ENCODE measurements at places on chromosomes 3 and 15.

GRCh38 chr3:128710816-128711433 is 15.1 kb upstream of the RAB7A start:
- DNase-seq: no peak

GRCh38 chr3:156787001-156787400 is 39.2 kb upstream of the LEKR1 start:
- no peak for DNase-seq

GRCh38 chr3:181134873-181135272 is 145.3 kb upstream of the DNAJC19 start:
- DNase-seq: no peak

DNA sequence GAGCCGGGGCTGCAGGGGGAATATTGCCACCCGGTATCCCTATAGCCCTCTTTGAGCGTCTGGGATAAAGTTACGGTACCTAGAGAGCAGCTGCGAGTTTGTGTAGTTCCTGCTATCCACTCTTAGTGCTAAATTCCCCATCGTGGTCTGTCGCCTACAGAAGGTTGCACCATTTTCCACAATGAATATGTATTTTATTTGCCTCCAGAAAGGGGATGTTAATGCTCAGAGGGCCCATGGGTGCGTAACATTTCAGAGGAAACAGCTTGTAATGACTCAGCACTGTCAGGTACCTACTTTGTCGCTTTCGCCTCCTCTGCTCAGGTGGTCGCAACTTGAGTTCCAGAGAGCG is 1.1 kb downstream of the SLCO3A1 start:
- no peak for DNase-seq

DNA sequence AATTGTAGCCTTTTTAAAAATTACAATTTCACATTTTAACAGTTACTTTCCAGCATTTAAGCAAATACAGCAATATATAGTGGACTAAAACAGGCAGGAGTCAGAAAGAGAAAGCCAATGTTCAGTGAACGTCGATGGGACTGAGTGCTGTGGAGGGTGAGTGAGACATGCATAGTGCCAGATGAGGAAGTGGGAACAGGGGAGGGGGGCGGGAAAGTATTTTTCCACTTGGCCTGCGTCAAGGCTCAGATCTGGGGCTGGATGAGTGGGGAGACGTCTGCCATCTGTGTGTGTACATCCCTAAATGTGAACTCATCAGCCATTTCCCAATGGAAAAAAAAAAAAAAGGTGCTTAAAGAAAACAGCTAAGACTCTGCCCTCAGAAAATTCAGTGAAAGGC is 19.2 kb upstream of the RAD18 start:
- no peak for DNase-seq

GRCh38 chr3:1775321-1775720 is 323.3 kb upstream of the CNTN4 start:
- no peak for DNase-seq

GRCh38 chr3:168338161-168338560 is 242.4 kb upstream of the GOLIM4 start:
- no peak for DNase-seq

GRCh38 chr15:90706394-90707327 is 10.5 kb upstream of the BLM start:
- no peak for DNase-seq

DNA sequence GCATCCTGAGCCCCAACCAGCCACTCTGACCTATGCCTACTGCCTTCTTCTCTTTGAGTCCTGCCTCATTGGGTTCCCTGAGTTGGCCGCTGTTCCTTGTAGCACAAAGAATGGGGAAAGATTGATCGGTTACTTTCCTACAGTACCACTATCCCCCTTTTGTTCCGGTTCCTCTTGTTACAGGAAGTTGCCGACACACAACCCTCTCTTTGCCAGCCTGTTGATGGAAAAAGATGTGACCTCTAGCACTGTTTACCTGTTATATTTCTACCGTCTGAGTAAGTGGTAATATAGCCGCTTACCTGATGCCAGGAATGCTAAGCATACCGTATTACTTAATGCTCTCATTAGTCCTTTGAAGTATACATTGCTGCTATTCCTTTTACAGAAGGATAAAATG is 9.7 kb upstream of the AHSG start:
- no peak for DNase-seq

DNA sequence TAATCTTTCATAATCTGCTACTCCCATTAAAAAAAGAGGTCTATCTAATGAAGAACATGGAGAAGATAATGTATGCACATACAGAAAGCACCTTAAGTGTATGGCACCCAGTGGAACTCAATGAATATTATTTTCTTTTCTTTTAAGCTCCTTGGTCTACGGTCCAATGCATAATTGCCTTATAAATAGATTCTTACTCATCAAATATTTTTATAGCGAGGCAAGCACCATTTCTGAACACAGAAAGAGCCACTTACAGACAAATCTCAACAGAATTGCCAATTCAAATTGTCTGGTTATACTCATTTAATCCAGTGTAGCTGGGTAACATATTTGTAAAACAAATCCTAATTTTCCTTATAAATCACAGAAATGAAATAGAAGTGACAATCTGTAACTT is 6.3 kb downstream of the PDZRN3 start:
- peak; percentile 52 for DNase-seq

DNA sequence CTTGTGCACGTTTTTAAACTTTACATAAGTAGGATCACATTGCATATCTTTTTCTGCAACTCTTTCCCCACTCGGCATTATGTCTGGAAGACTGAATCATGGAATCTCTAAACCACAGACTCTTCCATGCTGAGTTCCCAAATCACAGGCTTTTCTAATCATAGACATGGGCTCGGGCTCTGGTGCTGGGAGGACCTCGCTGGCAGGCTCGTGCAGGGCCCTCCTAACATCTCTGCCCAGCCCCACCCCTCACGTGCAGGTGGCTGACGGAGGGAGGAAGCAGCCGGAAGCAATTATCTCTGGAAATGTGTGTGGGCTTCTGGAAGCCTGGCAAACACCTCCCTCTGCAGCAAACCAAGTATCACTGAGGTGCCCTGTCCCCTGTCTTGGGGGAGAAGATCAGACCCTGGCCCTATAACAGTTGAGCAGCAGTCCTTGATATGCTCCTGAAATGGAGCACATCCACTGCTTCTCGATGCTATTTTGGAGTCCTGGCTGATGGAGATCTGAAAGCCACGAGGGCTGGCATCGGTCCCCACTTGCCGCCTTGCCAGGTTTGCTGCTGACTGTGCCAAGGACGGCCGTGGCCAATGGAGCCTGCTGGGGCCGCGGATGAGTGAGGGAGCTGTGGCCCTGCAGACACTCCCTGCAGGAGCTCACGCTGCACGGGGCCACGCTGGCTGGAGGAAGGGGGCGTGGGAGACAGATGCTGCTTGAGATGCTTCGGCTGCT is 4.4 kb upstream of the IQSEC1 start:
- DNase-seq: peak; percentile 23

GRCh38 chr15:76998663-76999285 is 3.8 kb downstream of the PSTPIP1 start:
- DNase-seq: no peak

DNA sequence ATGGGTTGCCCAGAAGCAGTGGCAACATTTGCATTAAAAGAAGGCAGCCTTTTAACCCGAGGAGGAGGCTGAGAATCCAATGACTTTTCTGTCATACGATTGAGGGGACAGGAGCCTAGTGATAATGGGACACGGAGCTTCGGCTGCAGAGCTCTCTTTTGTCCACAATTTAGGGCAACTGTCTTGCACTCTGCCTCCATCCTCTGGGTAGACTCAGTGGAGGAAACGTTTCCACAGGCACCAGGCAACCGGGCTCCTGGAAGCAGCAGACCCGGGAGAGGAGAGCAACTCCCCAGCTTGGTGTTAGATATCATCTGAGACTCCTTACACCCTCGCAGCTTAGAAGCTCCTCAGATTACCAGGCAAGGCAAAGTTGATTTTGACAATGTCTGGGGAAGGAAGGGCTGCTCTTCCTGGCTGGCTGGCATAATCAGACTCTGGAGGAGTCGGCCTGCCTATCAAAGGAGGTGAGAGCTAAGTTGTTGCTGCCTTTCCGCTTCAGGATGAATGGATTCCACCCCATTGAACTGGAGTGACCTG is 43.5 kb upstream of the RNU6-1 start:
- no peak for DNase-seq

Data from fibroblast of the aortic adventitia (primary cell).